ENCODE measurements at places on chromosomes 5 and 9.

DNA sequence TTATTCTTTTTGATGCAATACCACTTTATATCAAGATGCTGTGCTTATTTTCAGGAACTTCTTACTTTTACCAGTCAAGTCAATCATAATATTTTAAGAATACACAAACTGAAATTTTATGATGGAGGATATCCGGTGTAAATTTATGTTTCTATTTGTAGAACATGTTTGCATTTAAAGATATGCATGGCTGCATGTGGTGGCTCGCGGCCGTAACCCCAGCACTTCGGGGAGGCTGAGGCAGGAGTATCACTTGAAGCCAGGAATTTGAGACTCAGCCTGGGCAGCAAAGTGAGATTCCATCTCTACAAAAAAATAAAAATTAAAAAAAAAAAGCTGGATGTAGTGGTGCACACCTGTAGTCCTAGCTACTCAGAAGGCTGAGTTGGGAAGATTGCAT is 73.5 kb upstream of the ALDH1A1 start:
- DNase-seq: no peak

GRCh38 chr5:2163940-2164490 is 281.3 kb upstream of the IRX4 start:
- no peak for DNase-seq

- DNase-seq: no peak
Measured at GRCh38 chr5:146920351-146920881, 41.9 kb upstream of the PPP2R2B start.

- DNase-seq: no peak
Measured at GRCh38 chr9:76803762-76804161, 39.5 kb downstream of the PCA3 start.

- DNase-seq: peak; percentile 67
Measured at GRCh38 chr5:177447066-177447610, 524 bp downstream of the PRR7 start.

GRCh38 chr5:172038167-172038566 is 31.7 kb upstream of the FBXW11 start:
- no peak for DNase-seq

GRCh38 chr5:97297704-97298091 is 114.7 kb upstream of the RIOK2 start:
- DNase-seq: no peak

DNA sequence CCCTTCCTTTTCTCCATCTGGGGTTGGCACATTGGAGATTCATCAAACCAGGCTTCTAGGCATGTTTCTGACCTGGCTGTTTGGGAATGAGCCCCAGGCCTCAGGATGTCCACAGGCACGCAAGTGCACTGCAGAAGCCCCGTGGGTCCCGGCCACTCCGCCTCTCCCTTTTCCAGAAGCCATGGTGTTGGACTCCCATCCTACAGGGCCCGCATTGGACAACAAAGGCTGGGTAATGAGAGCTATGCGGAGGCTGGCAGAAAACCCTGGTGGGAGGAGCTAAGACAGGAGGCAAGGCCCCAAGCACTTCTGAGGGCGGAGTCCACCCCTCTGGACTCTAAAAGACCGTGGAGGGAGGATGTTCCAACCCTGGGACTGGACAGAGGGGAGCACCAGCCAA is 160.6 kb downstream of the OLFM1 start:
- no peak for DNase-seq
